ENCODE measurements at places on chromosomes 4 and X. TPM values are rescaled to one million over a fixed set of nuclear protein-coding genes. Genes with fewer than 3 reads are reported as not detected.
A peak's percentile ranks its signal among the peaks of the same experiment; 100 is the strongest.

- DNase-seq, result no peak
- no peak overlapping the region for H3K4me3 ChIP-seq
- H3K36me3 ChIP-seq, result no peaks in the 10 kb centered on the region
- no peaks in the 10 kb centered on the region for H3K27me3 ChIP-seq
- no peaks in the 10 kb centered on the region for H3K4me1 ChIP-seq
Measured at GRCh38 chr4:141432000-141432712, 204.2 kb upstream of the IL15 start.

DNA sequence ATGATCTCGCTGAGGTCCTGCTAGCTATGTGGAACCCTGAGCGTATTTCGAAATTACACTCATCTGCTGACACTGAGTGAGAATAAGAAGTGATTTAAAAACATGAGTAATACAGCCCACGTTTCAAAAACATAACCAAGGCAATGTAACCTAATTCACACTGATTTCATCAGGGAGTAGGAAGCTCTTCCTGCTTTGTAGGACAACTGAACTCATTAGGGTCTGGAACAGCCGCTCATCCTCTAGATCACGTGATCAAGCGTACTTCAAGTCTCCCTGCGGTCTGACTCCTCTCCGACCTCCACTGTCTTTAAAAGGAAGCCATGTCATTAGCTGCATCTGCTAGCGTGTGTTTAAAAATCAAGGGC lies 138.0 kb downstream of the NSUN7 start:
- no peak overlapping the region for H3K4me3 ChIP-seq
- peaks cover 25% of the 10 kb centered on the region for H3K36me3 ChIP-seq
- H3K4me1 ChIP-seq, result no peaks in the 10 kb centered on the region
- no peaks in the 10 kb centered on the region for H3K27me3 ChIP-seq
- DNase-seq, result peak; percentile 47

- no peaks in the 10 kb centered on the region for H3K36me3 ChIP-seq
- DNase-seq, result no peak
- H3K27ac ChIP-seq, result no peak overlapping the region
- no peaks in the 10 kb centered on the region for H3K4me1 ChIP-seq
Measured at GRCh38 chrX:9729171-9729885, 36.3 kb downstream of the GPR143 start.

Gene RBM3
- total RNA-seq, result 172 TPM

DNA sequence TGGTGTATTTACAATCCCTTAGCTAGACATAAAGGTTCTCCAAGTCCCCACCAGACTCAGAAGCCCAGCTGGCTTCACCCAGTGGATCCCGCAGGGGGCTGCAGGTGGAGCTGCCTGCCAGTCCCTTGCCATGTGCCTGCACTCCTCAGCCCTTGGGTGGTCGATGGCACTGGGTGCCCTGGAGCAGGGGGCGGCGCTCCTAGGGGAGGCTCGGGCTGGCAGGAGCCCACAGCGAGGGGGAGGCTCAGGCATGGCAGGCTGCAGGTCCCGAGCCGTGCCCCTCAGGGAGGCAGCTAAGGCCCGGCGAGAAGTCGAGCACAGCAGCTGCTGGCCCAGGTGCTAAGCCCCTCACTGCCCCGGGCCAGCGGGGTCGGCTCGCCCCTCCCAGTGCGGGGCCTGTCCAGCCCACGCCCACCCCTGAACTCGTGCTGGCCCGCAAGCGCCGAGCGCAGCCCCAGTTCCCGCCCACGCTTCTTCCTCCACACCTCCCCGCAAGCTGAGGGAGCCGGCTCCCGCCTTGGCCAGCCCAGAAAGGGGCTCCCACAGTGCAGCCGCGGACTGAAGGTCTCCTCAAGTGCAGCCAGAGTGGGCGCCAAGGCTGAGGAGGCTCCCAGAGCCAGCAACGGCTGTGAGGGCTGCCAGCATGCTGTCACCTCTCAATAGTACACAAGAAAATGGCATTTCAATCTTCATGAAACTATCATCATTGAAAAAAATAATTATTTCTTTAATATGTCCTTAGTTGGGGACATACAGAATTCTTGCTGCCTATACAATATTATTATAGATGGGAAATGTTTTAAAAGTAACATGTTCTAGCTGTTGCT lies 189.1 kb downstream of the SLC7A11 start:
- DNase-seq, result no peak
- no peaks in the 10 kb centered on the region for H3K27me3 ChIP-seq
- no peaks in the 10 kb centered on the region for H3K4me1 ChIP-seq
- no peaks in the 10 kb centered on the region for H3K36me3 ChIP-seq
- no peak overlapping the region for H3K4me3 ChIP-seq
- H3K27ac ChIP-seq, result no peak overlapping the region

Gene HGFAC
- total RNA-seq, result 0.49 TPM

Gene PRAF2
- 12.5 TPM for total RNA-seq

Gene TLR10
- not detected for total RNA-seq

- no peak overlapping the region for H3K27ac ChIP-seq
- no peak overlapping the region for H3K4me3 ChIP-seq
- no peaks in the 10 kb centered on the region for H3K4me1 ChIP-seq
Measured at GRCh38 chr4:145283909-145284308, 103.5 kb upstream of the OTUD4 start.

Gene CORIN
- total RNA-seq, result 0.79 TPM

DNA sequence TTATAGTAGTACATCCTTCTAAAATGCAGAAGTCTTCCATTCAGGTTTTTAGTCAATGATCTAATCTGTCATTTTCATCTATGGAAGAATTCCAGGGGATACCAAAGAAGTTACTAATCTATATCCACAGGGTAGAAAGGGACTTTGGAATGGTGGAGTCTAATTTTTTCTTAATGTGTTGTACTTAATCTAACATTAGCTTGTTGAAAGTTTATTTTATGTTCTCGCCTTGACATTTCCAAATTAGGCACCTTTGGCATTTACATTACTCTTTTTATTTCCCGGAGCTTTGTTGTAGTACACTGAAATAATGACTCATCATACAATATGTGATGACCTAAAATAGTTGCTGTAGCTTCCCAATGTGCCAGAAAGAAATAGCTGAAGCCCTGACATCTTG lies 91.5 kb downstream of the HTR2C start:
- no peak for DNase-seq
- no peak overlapping the region for H3K27ac ChIP-seq
- H3K36me3 ChIP-seq, result no peaks in the 10 kb centered on the region
- no peaks in the 10 kb centered on the region for H3K4me1 ChIP-seq

DNA sequence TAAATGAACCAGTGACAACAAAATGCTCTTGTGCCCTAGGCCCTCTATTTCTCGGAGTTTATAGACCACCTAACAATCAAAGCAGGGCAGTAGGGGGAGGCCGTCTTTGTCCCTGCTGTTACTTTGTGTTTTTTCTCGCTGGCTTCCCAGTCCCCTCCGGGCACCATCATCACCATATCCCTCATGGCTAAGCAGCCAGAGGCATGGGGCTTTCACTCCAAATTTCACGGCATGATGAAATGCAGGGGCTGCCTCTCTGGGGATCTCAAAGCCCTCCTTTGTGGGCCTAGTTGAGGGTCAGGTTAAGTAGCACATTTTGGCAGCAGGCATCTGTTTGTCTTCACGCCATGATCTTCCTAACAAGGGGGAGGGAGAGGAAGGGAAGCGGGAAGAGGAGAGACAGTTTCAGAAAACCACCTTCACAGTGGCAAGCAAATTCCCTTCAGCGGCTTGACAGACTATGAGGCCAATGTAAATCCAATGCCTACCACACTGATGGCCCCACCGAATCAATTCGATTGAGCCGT lies 91.9 kb downstream of the ANOS1 start:
- H3K4me3 ChIP-seq, result no peak overlapping the region
- DNase-seq, result no peak
- H3K4me1 ChIP-seq, result no peaks in the 10 kb centered on the region

DNA sequence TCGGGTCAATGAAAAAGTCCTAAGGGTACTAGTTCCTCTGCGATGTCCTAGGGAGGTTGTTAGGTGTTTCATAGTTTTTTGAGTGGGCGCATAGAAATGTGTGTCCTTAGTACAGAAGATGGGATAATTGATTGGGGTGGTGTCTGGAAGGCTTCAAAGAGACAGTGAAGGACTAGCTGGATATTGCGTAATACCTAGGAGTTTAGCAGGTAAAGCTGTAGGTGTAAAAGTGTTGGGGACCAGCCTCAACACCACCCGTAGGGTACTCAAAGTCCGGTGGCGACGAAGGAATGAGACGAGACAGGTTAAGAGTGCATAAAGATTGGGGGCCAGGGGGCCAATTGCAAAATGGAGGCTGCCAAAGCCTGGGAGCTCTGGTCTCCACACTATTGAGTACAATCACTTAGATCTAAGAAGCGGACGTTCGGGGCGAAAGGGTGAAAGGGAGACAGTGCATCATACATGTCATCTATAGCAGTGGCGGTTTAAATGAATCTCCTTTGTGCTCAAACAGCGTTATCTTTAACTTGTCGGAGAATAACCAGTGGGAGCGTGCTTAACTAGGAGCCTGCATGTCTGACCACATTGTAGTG lies 1.0 kb downstream of the TRMT44 start:
- H3K4me3 ChIP-seq, result peak overlapping the region; percentile 98
- H3K36me3 ChIP-seq, result peaks cover 11% of the 10 kb centered on the region
- H3K27ac ChIP-seq, result no peak overlapping the region
- no peak for DNase-seq
- H3K4me1 ChIP-seq, result peaks cover 41% of the 10 kb centered on the region

GRCh38 chr4:183171484-183172267 lies 72.6 kb downstream of the WWC2 start:
- DNase-seq, result no peak
- H3K27me3 ChIP-seq, result no peaks in the 10 kb centered on the region
- H3K4me3 ChIP-seq, result no peak overlapping the region
- H3K27ac ChIP-seq, result no peak overlapping the region

GRCh38 chr4:74772783-74773182 lies 21.5 kb downstream of the BTC start:
- H3K36me3 ChIP-seq, result no peaks in the 10 kb centered on the region
- H3K27ac ChIP-seq, result no peak overlapping the region
- H3K4me1 ChIP-seq, result no peaks in the 10 kb centered on the region
- DNase-seq, result no peak
- no peaks in the 10 kb centered on the region for H3K27me3 ChIP-seq
- no peak overlapping the region for H3K4me3 ChIP-seq

GRCh38 chr4:162456106-162456505 lies 292.3 kb upstream of the FSTL5 start:
- H3K36me3 ChIP-seq, result no peaks in the 10 kb centered on the region
- H3K4me3 ChIP-seq, result no peak overlapping the region
- no peaks in the 10 kb centered on the region for H3K4me1 ChIP-seq
- H3K27me3 ChIP-seq, result no peaks in the 10 kb centered on the region

Gene ADH1A
- 3.4 TPM for total RNA-seq

Gene EDA
- total RNA-seq, result 5.8 TPM

DNA sequence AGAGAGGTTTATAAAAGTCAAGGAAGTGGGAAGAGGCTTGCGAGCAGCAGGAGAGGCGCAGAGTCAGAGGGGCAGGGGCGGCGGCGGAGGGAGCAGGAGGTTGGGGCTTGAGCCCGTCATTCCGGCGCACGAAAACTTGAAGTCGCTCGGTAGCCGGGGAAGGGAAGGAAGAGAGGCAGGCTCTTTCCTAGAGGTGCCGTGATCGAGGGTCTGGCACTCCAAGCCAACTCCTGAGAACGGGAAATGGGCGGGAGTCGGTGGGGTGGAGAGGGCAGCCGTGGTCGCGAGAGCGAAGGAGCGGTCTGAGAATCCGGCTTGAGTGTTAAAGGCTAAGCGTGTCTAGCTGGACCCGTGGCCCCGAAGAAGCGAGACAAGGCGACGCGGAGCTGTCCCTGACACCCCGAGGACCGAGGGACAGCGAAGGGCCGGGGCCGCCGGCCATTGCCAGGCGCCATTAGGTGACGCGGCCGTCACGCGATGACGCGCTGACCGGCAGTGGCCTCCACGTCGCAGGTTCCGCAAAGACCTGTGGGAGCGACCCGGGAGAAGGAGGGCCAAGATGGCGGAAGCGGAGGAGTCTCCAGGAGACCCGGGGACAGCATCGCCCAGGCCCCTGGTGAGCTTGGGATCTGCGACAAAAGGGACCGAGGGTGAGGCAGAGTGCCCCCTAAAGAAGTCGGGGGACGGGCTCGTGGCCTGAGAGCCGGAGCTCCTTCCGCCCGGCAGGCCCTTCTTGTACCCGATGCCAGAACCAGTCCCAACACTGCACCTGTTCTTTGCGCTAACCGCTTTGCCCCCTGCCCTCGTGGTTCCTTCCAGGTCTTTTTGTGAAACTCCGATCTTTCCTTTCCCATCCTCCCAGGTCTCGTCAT lies at the start of gene YIPF6:
Gene YIPF6 (plus strand): TSS at position 544 of the 872 bp plus-strand sequence. CDS start 16 bp downstream, at position 560.
- H3K4me1 ChIP-seq, result peaks cover 13% of the 10 kb centered on the region
- peak within 1 kb of the TSS; percentile 51 for H3K4me3 ChIP-seq
- H3K36me3 ChIP-seq, result no peaks in the 10 kb centered on the region
- DNase-seq, result peak; percentile 94

DNA sequence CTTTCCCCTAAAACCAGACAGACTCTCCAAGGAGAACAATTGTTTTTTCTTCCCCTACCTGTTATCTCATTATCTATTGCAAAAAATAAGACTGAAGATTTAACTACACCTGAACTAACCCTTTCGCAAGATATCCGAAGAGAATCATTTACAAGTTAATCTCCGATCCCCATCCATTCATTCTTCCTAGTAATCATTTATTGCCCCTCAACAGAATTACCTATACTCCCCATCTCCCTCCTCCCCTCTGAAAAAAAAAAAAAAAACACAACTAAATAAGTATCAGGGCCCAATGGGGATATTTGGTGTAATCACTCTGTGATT lies 28.9 kb upstream of the AP1S2 start:
- H3K27ac ChIP-seq, result no peak overlapping the region
- no peaks in the 10 kb centered on the region for H3K27me3 ChIP-seq
- no peak for DNase-seq
- H3K4me3 ChIP-seq, result no peak overlapping the region
- H3K4me1 ChIP-seq, result no peaks in the 10 kb centered on the region

DNA sequence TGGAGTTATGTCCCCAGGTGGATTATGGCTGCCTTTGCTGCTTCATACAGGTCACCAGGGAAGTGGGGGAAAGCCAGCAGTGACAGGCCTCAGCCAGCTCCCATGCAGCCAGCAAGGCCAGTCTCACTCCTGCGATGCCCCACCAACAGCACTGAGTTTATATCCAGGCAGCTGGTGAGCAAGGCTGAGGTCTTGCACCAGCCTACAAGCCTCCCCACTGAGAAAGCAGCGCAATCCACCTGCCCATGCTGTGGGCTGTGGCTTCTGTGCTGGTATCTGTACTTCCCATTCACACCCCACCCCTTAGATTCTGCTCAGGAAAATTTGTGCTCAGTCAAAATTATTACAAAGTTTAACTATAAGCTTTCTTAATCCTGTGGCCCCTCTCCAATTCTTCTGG lies 153.5 kb downstream of the HHIP start:
- no peaks in the 10 kb centered on the region for H3K27me3 ChIP-seq
- no peak for DNase-seq
- H3K4me1 ChIP-seq, result no peaks in the 10 kb centered on the region
- H3K36me3 ChIP-seq, result no peaks in the 10 kb centered on the region

GRCh38 chr4:159273141-159273438 lies 170.2 kb downstream of the RAPGEF2 start:
- peak overlapping the region; percentile 68 for H3K27ac ChIP-seq
- H3K4me3 ChIP-seq, result no peak overlapping the region
- H3K27me3 ChIP-seq, result no peaks in the 10 kb centered on the region

DNA sequence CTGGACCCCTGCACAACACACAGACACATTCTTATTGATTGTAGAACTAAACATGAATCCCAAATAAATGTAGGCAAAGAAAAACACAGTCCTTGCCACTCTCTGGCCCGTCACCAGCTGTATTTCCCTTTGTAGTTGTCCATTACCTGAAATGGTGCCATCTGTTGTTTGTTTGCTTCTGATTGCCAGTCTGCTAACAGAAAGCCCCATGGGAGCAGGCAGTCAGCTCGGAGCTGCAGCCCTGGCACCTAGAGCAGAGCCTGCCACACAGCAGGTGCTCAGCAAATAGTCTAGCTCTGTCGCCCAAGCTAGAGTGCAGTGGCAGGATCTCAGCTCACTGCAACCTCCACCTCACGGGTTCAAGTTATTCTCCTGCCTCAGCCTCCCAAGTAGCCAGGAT lies 28.9 kb downstream of the CPLX1 start:
- no peak overlapping the region for H3K27ac ChIP-seq
- H3K27me3 ChIP-seq, result peaks cover 11% of the 10 kb centered on the region
- H3K4me1 ChIP-seq, result peaks cover 13% of the 10 kb centered on the region
- H3K36me3 ChIP-seq, result no peaks in the 10 kb centered on the region
- H3K4me3 ChIP-seq, result no peak overlapping the region

Gene AVPR2
- 1.2 TPM for total RNA-seq

All from upper lobe of left lung (tissue), 6 donors.